Activated CD4-positive, alpha-beta T cell treated with anti-CD3 and anti-CD28 coated beads, Interleukin-10, Interleukin-2, amounts not matched to agents 100 ng/mL and 50 ng/mL, durations not matched to agents 16 hours and 8 hours (primary cell): ENCODE measurements at places on chromosomes 2 and 18.

DNA sequence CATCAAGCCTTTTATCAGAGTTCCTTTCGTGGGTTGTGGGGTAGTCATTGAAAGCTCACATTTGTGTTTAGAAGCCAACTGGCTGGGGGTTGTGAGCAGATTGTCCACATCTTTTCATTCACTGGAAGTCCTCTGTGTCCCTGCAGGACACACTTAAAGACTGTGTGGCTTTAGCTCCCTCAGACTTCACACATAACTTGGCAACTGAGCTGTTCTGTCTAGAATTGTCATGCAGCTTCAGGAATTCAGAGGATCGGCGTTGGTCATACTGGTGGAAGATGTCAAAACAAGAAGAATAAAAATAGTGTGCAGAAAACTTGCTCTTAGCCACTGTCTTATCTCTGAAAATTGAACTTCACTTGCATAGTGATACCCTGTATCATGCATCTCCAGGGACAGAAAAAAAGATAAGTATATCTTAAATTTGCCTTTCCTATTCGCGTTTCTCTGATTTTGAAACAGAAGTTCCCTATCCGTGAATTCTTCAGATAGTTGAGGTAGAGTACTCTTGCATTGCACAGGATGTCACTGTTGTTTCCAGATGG lies 49.6 kb downstream of the TRAPPC12 start:
- DNase-seq: no peak

GRCh38 chr2:164430166-164430783 lies 191.0 kb downstream of the GRB14 start:
- DNase-seq: peak; percentile 12

GRCh38 chr18:38427234-38427633 lies 861.6 kb upstream of the CELF4 start:
- DNase-seq: no peak

- DNase-seq: peak; percentile 14
Measured at GRCh38 chr2:97979904-97980303, 15.8 kb downstream of the TMEM131 start.

DNA sequence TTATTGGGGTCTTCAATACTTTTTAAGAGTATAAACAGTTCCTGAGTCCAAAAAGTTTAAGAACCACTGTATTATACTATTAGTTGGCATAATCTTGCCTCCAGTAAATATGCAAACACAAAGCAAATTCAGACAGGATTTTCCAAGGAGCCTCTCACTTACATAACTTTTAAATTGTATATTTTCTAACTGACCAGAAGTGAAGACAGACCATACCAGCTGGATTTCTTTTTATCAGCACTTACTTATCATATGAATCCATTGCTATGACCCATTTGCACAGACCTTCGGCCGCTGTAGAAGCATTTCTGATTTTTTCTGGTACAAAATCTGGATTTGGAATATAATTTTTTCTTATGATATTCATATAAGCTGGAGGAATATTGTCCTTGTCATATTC lies 200.1 kb downstream of the SLC39A10 start:
- no peak for DNase-seq

GRCh38 chr18:34862561-34862960 lies 152.5 kb downstream of the DTNA start:
- no peak for DNase-seq

DNA sequence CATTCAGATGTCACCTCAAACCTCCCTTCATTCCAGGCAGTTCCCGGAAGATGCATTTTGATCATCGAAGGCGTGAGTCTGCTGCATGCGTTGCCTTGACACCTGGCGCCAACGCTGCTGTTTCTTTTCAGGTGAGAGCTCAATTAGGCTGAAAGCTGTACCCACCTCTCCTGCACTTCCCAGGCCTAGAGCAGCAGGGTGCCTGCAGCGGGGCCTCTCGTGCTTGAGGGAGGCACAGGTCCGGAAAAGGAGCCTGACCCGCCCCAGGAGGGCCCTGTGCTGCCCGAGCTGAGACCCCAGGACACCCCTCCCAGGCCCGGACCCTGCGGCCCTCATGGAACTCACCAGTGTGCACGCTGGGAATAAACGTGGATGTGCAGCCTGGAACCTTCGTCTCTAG lies 31.4 kb upstream of the KCNG2 start:
- no peak for DNase-seq

DNA sequence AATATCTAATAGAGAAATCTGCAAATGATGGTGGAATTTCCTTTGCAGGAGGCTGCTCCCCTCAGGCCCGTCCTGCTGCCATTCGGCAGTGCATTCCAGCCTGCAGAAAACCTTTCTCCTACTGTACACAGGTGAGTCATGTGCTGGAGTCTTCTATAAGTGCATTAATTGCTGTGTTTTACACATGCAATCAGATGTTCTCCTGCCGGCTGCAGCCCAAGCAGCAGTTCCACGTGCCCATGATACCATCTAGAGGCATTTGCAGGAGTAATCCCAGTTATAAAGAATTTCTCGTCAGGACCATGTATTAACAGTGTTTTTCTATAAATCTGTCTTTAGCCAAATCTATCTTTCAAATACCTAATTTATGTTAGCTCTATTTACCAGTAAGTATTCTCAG lies 304.7 kb upstream of the HNMT start:
- DNase-seq: no peak

DNA sequence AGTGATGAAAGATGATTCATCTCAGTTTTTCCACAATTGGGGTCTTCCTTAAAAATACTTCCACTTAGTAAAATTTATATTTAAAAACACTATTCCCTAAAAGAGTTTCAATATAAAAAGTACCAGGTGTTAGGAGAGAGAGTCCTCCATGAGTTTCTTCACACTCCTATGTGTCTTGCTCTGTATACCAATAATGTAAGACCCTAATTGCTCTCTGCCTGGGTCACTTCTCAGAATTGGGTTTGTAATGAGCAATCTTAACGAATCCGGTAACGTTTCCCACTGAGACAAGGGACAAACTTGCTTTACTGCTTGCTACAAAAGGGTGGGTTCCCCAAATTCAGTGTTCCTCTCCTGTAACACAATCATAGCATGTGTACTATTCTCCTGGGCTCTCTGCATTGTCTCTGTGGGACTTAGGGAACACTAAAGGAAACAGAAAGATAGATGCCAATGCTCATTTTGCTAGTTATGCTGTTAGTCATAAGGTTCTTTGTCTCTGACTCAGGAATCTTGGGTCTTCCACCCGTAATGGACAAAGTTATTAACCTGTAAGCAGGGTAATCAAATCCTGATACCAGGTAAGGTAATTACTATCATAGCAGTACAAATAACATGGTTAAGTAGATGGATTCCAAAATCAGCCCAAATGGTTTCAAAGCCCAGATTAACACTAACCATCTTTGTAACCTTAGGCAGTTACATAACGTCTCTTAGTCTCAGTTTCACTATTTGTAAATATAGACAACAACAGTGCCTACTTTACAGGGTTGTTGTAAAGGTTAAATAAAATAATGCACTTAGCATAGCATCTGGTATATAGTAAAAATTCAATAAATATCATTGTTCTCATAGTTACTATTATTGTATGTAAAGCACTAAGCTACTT lies 46.3 kb downstream of the ITSN2 start:
- peak; percentile 62 for DNase-seq

GRCh38 chr2:238313289-238313990 lies 6.9 kb upstream of the TRAF3IP1 start:
- no peak for DNase-seq

- no peak for DNase-seq
Measured at GRCh38 chr2:155033652-155034051, 335.2 kb downstream of the KCNJ3 start.

GRCh38 chr2:53575721-53576124 lies 191.9 kb upstream of the CHAC2 start:
- no peak for DNase-seq

GRCh38 chr2:79982445-79982844 lies 322.1 kb downstream of the LRRTM1 start:
- peak; percentile 11 for DNase-seq

DNA sequence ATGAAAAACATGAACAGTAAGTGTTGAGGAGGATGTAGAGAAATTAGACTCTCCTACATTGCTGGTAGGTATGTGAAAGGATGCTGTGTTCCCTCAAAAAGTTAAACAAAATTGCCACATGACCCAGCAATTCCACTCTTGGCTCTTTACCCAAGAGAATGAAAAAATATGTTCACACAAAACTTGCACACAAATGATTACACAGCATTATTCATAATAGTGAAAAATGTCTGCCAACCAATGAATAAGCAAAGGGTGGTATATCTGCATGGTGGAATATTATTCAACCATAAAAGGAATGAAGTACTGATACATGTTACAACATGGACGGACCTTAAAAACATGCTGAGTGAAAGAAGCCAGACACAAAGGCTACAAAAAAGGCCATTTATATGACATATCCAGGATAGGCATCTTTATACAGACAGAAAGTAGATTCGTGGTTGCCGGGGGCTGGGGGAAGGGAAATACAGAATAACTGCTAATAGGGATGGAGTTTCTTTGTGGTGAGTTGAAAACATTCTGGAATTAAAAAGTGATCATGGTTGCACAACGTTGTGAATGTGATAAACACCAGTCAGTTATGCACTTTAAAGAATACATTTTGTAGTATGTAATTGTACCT lies 85.4 kb upstream of the MYO3B start:
- no peak for DNase-seq

DNA sequence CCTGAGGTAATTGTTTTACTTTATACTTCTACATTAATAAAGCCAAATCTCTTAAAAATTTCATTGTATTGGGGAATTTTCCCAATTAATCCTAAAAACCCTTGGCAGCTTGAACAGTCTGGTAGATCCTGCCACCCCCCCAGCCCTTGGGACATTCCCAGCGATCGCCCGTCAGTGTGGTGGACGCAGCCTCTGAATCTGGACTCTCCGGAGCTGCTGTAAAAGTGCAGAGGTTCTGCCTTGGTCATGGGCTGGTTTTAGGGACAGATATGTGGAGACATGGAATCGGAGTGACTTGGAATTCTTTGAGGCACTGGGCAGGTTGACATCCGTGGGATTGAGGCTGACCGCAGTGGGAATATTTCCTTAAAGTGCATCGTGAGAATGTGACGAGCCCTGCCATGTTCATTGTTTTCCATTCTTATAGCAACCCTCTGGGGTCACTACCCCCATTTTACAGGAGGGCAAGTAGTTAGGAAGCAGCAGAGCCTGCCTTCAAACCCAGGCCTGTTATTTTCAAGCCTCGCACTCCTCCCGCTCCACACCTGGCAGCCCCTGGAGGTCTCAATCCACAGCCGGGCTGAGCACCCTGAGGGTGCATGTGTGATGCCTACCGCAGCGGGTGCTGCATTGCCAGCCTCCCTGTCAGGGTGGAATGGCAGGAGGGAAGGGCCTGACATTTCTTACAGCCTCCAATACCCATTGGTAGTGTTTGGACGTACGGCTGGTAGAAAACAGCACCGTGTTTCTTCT lies 6.5 kb downstream of the EMILIN2 start:
- DNase-seq: no peak

- no peak for DNase-seq
Measured at GRCh38 chr2:23506531-23507266, 121.7 kb downstream of the KLHL29 start.
